T-helper 2 cell treated with Interferon-gamma antibody and Interleukin-4, amounts not matched to agents 100 ng/mL and 5 ng/mL, for 36 hours (primary cell): ENCODE measurements at places on chromosomes 11 and 22. TPM values are rescaled to one million over a fixed set of nuclear protein-coding genes. Genes with fewer than 3 reads are reported as not detected.

Gene FLRT1
- not detected in 2 replicates for total RNA-seq

Gene PARVG
- total RNA-seq, result 164 and 168 TPM in 2 replicates

Gene ACTN3
- 0.05 TPM in 2 replicates for total RNA-seq

Gene RPUSD4
- 34.9 and 36.3 TPM in 2 replicates for total RNA-seq

Gene MFRP
- not detected in 2 replicates for total RNA-seq

Gene FGF4
- not detected in 2 replicates for total RNA-seq

Gene MYRF
- total RNA-seq, result 1.2 and 1.3 TPM in 2 replicates

Gene OR52A1
- total RNA-seq, result not detected in 2 replicates

Gene VWA5A
- 4.3 and 4.5 TPM in 2 replicates for total RNA-seq

Gene ADAMTS8
- total RNA-seq, result not detected in 2 replicates

Gene TRIM34
- total RNA-seq, result 7.4 and 8.8 TPM in 2 replicates

Gene ACR
- total RNA-seq, result not detected in 2 replicates

Gene ARVCF
- 0.75 and 0.84 TPM in 2 replicates for total RNA-seq

Gene APOA5
- total RNA-seq, result not detected in 2 replicates

Gene NAALADL1
- 8.5 and 9.8 TPM in 2 replicates for total RNA-seq

Gene GTSE1
- total RNA-seq, result 74.1 and 74.4 TPM in 2 replicates

Gene RHOD
- total RNA-seq, result 0.27 TPM in 1 of 2 replicates, not detected in the other

Gene KCNK7
- 1.2 and 1.7 TPM in 2 replicates for total RNA-seq

Gene FGF3
- total RNA-seq, result not detected in 2 replicates

Gene TEX12
- total RNA-seq, result 0.27 TPM in 1 of 2 replicates, not detected in the other

Gene CYTH4
- 89.5 and 91.2 TPM in 2 replicates for total RNA-seq

Gene VSIG10L2
- not detected in 2 replicates for total RNA-seq

Gene NDUFS3
- 111 and 127 TPM in 2 replicates for total RNA-seq

Gene MRGPRE
- total RNA-seq, result not detected in 2 replicates

Gene IGSF9B
- total RNA-seq, result 128 and 134 TPM in 2 replicates

Gene OAF
- total RNA-seq, result 2.3 and 2.7 TPM in 2 replicates

Gene DEUP1
- not detected in 2 replicates for total RNA-seq

Gene YWHAH
- 178 and 186 TPM in 2 replicates for total RNA-seq

Gene KBTBD3
- total RNA-seq, result 5.4 and 6.1 TPM in 2 replicates

Gene DDTL
- 4.7 and 5.8 TPM in 2 replicates for total RNA-seq

Gene PANX3
- total RNA-seq, result not detected in 2 replicates

Gene MOV10L1
- total RNA-seq, result not detected in 2 replicates

Gene IL18
- total RNA-seq, result 1.4 TPM in 2 replicates

Gene C11orf42
- not detected in 2 replicates for total RNA-seq

Gene NXPE2
- not detected in 2 replicates for total RNA-seq
